ENCODE measurements at places on chromosomes 3 and 15. TPM values are rescaled to one million over a fixed set of nuclear protein-coding genes. Genes with fewer than 3 reads are reported as not detected.
A peak's percentile ranks its signal among the peaks of the same experiment; 100 is the strongest.

DNA sequence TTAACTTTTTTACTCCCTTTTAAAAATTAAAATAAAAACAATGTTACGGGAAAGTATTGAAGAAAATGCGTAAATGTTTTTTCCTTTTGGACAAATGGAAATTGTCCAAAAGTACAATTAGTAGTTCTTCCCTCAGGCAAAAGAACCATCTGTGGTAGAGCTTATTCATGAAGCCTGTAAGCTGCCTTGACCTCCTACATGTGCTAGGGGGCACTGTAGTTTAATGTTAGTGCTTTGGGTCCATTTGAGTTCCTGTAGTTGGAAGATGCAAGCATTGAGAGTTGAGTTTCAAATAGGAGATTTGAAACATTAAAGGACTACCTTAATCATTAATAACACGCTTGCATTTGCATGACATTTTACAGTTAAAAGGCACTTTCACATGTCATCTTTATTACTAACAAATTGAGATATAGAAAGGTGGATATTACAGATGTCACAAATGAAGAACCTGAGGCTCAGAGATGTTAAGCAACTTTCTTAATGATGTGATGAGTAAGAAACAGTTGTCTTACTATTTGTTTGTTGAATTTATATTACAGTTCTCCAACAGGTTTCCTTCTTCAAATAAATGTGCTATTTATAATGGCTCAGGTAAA, 1.8 kb upstream of the ZNF385D start:
- H3K4me3 ChIP-seq, result no peak overlapping the region
- H3K4me1 ChIP-seq, result peaks cover 33% of the 10 kb centered on the region
- no peak for DNase-seq

DNA sequence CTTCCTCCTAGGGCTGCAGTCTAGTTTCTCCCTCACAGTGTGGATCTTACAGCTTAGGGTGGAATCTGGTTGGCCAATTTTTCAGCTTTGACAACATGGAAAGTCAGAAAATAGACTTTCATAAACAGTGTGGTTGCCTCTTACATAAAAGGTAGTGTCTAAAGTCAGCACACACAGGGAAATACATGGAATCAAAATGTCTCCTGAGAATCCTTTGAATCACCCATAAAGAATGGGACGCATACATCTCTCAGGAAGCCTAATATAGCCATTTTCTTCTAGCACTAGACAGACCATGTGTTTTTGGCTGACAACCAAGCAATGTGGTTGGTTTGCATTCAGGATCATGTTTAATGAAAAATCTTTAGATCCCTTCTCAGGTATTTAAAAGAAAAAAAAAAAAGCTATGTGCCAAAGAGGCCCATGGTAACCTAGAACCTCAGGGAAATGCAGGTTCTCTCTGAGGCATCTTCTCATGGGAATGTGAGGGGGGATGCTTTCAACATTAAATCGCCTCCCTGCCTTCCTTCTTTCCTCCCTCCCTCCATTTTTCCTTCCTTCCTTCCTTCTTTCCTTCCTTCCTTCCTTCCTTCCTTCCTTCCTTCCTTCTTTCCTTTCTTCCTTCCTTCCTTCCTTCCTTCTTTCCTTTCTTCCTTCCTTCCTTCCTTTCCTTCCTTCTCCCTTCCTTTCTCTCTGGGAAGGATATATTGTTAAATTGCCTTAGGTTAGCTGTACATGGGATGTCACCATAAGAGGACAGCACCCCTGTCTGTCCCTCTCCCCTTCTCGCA, 34.3 kb upstream of the ZBTB38 start:
- H3K27ac ChIP-seq, result peak overlapping the region; percentile 4
- H3K4me3 ChIP-seq, result no peak overlapping the region
- no peaks in the 10 kb centered on the region for H3K27me3 ChIP-seq
- DNase-seq, result no peak
- no peaks in the 10 kb centered on the region for H3K36me3 ChIP-seq
- H3K4me1 ChIP-seq, result peaks cover 18% of the 10 kb centered on the region

GRCh38 chr15:39784638-39785037, 2.0 kb upstream of the FSIP1 start:
- H3K27ac ChIP-seq, result peak overlapping the region; percentile 37
- no peaks in the 10 kb centered on the region for H3K27me3 ChIP-seq
- no peaks in the 10 kb centered on the region for H3K36me3 ChIP-seq
- DNase-seq, result no peak

- H3K27me3 ChIP-seq, result peaks cover 6% of the 10 kb centered on the region
- no peak for DNase-seq
- peaks cover 21% of the 10 kb centered on the region for H3K4me1 ChIP-seq
- H3K36me3 ChIP-seq, result no peaks in the 10 kb centered on the region
- H3K27ac ChIP-seq, result no peak overlapping the region
Measured at GRCh38 chr3:156611870-156612494, 57.1 kb upstream of the SSR3 start.

DNA sequence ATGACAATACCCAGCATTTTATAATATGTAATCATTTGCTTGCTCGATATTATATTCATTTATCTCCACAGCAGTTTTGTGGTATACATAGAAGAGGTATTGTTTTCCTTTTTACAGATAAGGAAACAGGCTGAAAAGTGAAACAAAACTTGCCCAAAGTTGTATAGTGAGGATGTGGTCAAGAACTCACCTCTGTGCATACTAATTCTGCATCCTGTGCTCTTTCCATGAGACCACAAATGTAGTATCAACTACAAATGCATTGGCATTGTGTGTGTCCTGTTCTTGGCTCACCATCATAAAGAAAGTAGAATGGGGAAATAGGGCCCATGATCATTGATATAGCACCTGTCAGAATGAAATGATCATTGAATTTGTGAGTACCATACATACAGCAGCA, 167.3 kb downstream of the NECTIN3 start:
- H3K27ac ChIP-seq, result no peak overlapping the region
- no peak for DNase-seq
- no peak overlapping the region for H3K4me3 ChIP-seq
- no peaks in the 10 kb centered on the region for H3K27me3 ChIP-seq
- H3K4me1 ChIP-seq, result no peaks in the 10 kb centered on the region
- H3K36me3 ChIP-seq, result no peaks in the 10 kb centered on the region

Gene ZKSCAN7
- 8.9 TPM for total RNA-seq

Gene CAND2
- total RNA-seq, result 13.7 TPM

Gene GOLGA8O
- total RNA-seq, result not detected
